Activated effector memory CD4-positive, alpha-beta T cell treated with Interleukin-2 at 50 U/mL for 16 hours (primary cell): ENCODE measurements at places on chromosomes 7 and 10.
A peak's percentile ranks its signal among the peaks of the same experiment; 100 is the strongest.

DNA sequence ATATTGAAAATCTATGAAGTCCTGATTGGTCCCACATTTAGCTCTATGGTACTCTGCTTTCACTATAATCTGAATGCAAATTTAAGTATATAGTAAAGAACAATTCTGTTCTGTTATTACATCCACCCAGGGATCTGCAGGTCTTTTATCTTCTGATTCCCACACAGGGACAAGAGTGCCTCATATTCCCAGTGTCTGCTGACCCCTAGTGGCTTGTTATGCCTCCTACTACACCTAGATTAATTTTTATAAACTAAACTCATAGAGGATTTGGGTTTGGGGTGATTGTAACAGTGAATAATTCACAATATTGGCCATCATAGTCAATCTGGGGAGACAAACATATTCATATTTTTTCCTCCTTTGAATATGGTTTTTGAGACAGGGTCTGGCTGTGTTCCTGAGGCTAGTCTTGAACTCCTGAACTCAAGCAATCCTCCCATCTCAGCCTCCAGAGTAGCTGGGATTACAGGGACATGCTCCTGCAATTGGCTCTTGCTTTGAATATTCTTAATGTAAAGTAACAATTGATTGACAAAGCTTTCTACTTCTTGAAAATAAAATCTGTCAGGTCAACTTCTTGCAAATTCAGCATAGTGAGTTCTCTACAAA is 282.1 kb downstream of the KCND2 start:
- DNase-seq = no peak

DNA sequence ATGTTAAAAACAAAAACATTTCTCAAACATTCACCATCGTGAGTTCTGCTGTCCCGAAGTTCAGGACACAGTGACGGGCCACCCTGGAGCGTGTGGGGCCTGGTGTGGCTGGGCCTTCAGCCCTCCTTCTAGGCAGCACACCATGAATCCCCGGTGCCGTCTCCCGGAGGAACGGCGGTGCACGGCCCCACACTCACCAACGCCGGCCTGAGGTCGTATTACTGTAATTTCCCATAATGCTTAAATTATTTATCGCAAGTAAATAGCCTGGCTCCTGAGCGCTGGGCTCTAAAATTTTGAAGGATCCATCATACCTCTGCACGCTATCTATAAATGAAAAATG is 1.4 kb downstream of the STK32C start:
- no peak for DNase-seq

DNA sequence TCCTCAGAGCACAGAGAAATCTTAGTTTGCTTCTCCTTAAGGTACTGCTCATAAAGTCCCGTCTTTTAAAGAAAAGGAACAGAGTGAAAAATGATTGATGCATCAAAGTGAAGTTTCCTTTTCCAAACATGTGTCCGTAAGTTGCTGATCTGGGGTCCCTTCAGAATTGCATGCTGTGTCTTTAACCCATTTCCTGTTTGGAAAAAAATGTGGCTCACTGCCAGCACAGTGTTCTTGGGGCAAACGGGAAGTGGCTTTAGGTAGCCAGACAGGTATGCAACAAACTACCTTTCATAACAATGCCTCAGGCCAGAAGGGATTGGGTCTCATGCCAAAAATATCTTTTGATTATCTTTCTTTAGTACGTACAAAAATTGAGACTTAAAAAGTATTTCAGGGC is 50.9 kb downstream of the TFAM start:
- no peak for DNase-seq

- DNase-seq = no peak
Observed at GRCh38 chr10:67296926-67297325, 371.1 kb downstream of the LRRTM3 start.

DNA sequence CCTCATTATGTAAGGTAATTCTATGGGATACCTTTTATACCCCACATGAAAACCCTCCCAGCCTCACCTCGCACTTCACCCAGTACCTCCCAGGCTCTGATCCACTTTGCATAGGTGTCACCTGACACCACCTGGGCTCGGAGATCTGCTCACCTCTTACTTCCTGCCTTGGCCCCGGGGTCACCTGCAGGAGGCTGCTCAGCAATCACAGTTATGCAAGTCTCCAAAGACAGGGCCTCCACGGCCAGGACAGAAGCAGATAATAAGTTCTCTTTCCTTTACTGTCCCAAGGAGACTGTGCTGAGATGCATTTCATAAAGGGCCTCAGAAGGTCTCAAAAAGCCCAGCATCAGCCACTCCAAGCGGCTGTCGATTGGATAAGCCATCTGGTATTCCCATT is 112.4 kb upstream of the PPP2R2D start:
- no peak for DNase-seq

GRCh38 chr7:18873734-18874336 is 243.6 kb downstream of the TWIST1 start:
- no peak for DNase-seq

DNA sequence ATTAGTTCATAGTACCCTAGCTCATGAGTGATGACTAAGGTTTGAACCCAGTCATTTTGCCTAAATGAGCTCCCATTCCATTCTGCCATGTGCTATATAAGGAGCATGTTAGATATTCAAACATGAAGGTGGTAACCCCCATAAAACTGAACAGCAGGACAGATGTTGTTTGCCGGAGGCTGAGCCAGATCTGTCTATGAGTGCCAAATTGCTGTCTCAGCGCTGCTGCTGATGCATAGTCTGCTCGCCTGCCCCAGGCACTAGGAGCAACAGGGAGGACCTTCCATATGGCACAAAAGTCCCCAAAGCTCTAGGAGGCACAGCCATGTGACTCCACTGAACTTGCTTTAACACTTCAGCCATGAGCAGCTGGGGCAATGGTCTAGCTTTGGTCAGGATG is 466.0 kb upstream of the GHITM start:
- DNase-seq = no peak

GRCh38 chr10:11373717-11374171 is 237.7 kb downstream of the USP6NL start:
- no peak for DNase-seq

DNA sequence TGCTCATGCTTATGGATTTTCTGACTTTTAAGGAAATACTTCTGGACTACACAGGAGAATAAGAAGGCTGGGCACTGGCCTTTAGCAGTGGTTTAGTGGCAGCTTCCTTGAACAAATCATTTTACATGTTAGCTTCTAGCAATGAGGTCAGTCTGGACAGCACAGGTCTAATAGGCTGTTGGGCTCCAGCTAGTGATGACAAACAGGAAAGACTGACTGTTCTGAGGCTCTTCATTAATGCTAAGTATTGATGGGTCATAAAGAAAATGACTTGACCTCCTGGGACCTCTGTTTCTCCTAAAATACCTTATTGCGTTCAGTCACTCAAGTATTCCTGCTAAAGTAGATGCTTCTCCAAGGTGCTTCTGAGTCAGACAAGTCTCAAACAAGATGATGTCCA is 4.9 kb upstream of the RHOBTB1 start:
- no peak for DNase-seq

DNA sequence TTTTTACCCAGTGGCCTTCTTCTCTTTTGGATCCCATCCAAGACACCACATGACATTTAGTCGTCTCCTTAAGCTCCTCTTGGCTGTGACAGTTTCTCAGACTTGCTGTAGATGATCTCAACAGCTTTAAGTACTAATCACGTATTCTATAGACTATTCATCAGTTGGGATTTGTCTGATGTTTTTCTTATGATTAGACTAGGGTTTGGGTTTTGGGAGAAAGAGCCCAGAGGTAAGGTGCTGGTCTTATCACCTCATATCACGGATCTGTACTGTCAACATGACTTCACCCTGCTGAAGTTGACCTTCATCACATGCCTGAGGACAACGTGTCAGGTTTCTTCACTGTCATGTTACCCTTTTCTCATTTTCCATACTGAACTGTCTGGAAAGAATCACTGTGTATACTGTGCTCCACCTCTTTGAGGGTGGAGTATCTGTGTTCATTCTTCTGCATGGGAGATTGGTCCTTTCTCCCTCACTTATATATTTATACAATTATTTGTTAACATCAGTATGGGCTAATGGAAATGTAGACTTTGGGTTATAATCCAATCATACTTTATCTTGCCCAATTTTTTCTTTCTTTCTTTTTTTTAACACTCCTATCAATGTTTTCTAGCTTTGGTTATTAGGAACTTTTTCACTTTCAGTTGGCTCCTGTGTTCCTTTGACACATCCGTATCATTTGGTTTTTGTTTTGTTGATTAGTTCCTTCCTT is 6.4 kb upstream of the HKDC1 start:
- DNase-seq = no peak

DNA sequence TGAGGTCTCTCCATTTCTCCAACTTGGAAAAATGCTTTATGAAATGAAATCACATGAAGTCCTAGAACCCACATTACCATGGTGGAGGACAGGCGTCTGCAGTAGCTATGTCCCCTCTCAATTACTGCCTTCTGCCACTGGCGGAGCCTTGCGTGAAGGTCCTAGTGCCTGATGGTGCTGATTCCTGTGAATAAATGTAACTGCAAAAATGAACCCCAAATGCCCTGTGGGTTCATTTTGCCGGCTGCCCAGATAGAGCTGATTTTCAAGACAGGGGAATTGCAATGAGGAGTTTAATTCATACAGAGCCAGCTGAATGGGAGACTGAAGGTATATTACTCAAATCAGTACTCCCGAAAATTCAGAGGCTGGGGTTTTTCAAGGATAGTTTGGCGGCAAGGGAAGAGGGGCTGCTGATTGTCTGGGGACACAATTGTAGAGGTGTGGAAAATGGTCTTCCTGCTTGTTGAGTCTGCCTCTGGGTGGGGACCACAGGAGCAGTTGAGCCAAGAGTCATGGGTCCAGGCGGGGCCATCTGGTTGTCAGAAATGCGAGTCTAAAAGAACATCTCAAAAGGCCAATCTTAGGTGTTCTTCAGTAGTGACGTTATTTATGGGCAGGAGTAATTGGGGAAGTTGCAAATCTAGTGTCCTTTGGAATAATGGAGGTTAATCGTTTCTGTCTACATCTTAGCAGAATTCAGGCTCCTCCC is 13.5 kb downstream of the PRF1 start:
- no peak for DNase-seq

DNA sequence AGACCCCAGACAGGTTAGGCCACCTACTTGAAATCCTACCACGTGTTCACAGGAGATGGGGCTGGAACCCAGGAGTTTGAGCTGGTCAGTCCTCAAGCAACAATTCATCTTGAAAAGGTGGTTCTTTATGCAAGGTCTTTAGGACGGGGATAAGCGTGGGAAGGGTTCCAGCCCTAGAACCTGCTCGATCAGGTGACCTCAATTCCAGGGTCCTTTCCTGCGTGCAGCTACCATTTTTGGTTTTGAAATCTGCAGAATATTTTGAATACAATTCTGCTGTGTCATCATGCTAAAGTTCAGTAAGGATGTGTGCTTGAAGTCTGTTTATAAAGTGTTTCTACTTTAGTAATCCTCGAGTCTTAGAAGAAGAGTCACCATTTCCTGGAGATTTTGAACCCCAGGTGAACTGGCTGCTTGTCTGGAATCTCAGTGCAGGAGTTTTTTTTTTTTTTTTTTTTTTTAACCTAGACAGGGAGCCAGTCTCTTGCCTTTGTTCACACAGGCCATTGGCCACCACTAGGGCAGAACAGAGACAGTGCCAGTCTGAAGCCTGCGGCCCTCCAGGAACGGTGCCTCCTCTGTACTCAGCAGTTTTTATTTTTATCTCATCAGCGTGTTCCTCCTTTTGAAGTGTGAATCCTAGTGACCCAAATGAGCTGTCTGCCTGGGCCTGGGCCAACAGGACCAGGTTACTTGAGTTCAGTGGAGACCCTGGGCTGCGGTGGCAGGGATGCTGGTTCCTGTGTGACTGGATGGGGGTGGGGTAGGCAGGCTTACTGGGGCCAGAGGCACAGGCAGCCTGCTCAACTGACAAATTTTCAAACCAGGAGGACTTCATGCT is 54.6 kb downstream of the EEPD1 start:
- DNase-seq = peak; percentile 11
